CD4-positive, alpha-beta T cell treated with Interleukin-15 for 1 hour (primary cell): ENCODE measurements at places on chromosomes 3 and 15.

DNA sequence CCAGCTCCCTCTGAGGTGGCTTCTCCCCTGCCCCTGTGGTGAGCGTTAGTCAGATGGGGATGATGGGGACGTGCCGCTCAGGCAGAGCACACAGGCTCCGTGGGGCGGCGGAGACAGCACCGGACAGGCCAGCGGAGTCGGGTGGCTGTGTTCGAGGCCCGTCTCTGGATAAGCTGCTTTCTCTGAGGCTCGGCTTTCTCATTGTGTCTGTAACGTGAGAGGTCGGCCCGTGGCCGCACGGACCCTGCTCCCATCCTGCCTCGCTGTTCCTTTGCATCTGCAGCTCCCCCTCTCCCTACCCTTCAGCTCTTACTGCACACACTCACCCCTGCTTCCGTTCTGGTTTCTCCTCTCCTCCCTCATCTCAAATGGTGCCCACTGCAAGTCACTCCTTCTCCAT is 62.5 kb downstream of the FAM43A start:
- DNase-seq: no peak

GRCh38 chr15:65773386-65774111 is 18.5 kb downstream of the DENND4A start:
- no peak for DNase-seq

DNA sequence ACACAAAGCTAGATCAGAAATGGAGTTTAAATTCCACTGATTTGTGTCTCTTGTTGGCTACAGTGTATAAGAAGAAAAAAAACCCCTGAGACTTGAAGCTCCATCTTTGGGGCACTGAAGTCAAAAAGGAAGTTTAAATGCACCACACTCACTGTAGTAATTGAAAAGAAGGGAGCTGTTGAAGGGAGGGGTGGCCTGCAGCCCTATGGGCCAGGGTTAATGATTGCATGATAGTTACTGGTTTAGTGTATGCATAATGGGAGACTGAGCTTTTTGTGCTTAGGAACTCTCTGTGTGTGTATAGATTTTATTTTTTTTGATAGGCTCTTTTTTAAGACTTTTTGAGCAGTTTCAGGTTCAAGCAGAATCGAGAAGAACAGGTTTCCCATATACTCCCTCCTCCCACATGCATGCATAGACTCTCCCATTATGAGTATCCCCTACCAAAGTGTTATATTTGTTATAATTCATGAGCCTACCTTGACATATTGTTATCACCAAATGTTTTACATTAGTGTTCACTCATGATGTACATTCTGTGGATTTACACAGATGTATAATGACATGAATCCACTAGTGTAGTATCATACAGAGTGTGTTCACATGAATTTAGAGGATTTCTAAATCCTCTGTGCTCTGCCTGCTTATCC is 88.2 kb downstream of the TNFAIP8L3 start:
- no peak for DNase-seq

- DNase-seq: no peak
These were observed 61.5 kb upstream of the DCBLD2 start for GRCh38 chr3:98962951-98963350.

DNA sequence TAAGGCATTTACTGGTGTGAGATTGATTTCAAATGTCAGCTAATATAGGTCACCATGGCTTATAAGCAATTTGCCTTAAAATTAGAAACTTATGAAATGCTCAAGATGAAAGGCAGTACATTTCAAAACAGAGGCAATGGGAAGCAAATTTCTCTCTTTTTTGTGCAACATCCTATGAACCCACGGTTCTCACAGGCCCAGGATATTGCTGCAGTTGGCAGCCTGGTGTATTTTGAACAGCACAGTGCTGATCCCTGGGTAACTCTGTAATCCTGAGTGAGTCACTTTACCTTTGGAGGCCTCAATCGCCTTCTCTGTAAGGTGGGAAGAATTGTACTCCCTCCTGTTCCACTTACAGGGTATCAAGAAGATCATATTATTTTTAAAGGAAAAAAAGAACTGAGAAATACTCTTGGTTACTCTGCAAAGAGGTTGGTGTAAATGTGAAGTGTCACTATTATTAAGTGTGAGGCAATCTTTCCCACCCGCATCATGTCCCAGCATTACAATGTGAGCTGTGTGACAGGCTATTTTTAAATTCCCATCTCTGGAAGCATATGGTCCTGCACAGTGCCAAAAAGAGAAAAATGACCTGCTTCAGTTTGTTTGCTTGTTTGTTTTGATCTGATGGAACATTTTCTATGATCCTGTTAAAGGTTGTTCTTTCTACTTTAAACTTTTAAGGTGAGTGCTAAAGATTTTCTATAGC is 190.1 kb upstream of the LPP start:
- DNase-seq: no peak

- no peak for DNase-seq
These were observed 55.3 kb upstream of the P2RY1 start for GRCh38 chr3:152779653-152780052.

- no peak for DNase-seq
These were observed 55.3 kb downstream of the LINGO1 start for GRCh38 chr15:77577366-77577950.

GRCh38 chr3:189202106-189202505 is 30.3 kb downstream of the TPRG1 start:
- no peak for DNase-seq

GRCh38 chr3:64916937-64917336 is 229.1 kb upstream of the ADAMTS9 start:
- DNase-seq: no peak

DNA sequence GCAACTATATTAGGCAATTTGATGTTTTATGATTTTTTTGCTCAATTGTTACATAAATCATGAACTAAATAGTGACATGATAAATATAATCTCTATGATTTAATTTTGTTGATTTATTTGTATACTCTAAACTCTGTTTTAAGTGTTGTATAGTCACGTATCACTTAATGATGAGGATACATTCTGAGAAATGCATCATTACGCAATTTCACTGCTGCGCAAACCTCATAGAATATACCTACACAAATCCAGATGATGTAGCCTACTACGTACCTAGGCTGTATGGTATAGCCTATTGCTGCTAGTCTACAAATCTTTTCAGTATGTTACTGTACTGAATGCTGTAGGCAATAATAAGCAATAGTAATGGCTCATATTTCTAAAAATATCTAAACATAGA is 1029.8 kb downstream of the SI start:
- DNase-seq: no peak

GRCh38 chr3:105950881-105951600 is 82.2 kb upstream of the CBLB start:
- DNase-seq: no peak

DNA sequence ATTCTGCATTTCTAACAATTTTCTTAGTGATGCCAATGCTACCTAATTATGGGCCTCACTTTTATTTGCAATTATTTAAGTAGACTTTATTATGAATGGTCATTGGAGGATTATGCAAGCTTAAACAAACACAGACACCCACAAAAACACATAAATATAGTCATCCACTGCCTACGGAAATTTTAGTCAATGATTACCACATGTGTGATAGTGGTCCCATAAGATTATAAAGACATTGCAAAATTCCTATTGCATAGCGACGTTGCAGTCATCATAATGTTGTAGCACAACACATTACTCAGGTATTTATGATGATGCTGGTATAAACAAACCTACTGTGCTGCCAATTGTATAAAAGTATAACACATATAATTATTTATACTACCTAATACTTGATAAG is 247.8 kb upstream of the ALCAM start:
- DNase-seq: no peak

DNA sequence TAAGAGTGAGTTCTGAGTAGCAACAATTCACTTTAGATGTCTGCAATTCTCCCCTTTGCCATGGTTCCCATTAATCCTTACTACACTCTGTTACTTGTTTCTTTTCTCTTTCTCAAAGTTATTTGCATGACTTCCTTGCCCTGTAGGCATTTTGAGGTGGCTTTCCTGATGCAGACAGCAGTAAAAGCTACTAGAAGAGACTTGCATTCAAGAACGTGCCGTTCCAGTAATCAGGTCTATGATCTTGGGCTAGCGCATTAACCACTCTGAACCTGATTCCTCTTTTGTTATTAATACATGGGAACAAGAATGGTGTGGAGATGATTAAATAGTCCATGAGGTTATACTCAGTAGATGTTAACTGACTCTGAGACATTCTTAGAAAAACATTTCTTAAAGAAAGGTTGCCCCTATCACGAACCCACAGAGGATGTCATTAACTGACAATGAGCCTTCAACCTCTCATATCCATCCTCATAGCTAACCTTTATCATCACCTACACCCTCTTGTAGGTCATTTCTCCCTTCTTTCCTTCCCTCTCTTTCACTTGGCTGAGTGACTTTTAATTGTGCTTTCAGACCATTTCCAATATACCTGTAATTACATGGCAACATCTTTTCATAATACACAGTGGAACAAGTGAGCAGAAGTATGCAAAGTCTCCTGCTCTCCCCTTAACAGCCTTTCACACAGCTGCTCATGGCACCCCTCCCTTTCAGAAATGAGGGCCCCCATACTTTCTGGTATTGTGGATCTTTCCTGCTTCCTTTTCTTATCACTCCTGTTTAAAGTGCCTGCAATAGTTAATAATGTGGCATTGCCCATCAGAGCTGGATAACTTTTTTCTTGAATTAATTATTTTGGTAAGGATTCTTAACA is 175.9 kb downstream of the CHST2 start:
- no peak for DNase-seq

DNA sequence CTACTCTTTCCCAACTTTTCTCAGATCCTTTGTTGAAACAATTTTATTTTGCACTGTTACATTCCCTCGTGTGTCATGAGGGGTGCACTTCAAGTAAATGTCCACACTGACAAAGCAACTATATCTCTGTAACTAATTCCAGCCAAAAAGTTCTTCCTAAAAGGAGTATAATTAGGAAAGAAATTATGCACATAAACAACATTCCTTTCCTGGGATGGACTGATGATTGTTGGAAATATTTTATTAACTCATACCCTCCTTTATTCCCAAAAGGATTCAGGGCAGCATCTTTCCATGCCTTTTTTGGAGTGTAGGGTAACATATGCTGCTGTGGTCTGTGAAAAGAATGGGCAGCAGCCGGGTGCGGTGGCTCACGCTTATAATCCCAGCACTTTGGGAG is 426.1 kb upstream of the THBS1 start:
- no peak for DNase-seq

DNA sequence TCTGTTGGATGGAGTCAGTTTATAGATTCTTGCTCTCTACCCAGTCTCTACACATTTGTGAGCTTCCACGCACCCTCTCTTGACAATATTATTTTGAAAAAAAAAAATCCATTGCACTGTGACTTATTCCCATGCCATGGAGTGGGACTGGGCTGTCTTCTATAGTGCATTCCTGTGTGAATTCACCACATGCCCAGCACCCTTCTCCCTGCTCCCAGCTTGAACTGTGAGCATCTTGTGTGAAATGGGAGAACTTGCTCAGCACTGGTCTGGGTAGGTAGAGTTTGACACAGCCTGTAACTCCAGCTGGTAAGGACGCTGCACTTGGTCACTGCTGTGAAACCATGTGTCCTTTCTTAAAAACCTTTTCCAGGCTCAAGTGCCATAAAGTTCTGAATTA is 91.9 kb downstream of the ARNT2 start:
- DNase-seq: no peak

- DNase-seq: no peak
These were observed 67.2 kb upstream of the BCL6 start for GRCh38 chr3:187812496-187812895.
